ENCODE measurements at places on chromosomes 3 and 15.

GRCh38 chr3:125137358-125138033 lies 75.1 kb downstream of the SLC12A8 start:
- DNase-seq: no peak
- H3K36me3 ChIP-seq: no peaks in the 10 kb centered on the region
- no peak overlapping the region for H3K4me3 ChIP-seq
- H3K27me3 ChIP-seq: no peaks in the 10 kb centered on the region
- peaks cover 58% of the 10 kb centered on the region for H3K4me1 ChIP-seq

DNA sequence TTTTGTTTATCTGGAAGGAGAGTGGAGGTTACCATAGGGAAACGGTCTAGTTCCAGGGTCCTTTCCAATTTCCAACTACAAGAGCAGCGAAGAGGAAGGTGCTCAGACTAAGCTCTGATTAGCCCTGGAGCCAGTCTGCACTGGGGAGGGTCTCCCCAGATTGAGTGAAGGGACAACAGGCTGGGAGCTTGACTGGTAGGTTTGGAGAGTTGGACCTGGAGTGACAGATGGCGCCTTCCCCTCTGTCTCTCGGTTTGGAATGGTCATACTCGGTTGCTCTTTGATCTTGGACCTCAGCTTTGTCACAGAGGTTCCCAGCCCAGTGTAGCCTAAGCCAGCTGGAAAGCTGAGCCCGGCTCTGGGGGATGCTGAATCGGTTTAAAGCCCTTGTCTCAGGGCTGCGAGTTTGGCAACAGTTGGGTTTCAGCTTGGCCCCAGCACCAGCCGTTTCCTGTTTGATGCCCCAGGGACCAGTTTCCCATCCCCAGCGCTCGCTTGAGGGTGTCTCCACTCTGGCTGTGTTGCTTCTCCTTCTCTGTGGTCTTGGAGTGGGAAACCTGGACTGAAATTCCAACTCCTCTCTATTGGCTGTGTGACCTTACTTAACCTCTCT lies 53.1 kb upstream of the ULK4 start:
- H3K36me3 ChIP-seq: no peaks in the 10 kb centered on the region
- H3K27ac ChIP-seq: peak overlapping the region; percentile 58
- H3K4me1 ChIP-seq: peaks cover 42% of the 10 kb centered on the region
- peak overlapping the region; percentile 94 for H3K4me3 ChIP-seq

GRCh38 chr15:42457445-42458442 lies 33.2 kb downstream of the ZNF106 start:
- H3K27me3 ChIP-seq: no peaks in the 10 kb centered on the region
- H3K4me1 ChIP-seq: peaks cover 25% of the 10 kb centered on the region
- DNase-seq: peak; percentile 40

GRCh38 chr3:152269831-152270734 lies 1.4 kb downstream of the MBNL1 start:
- H3K27ac ChIP-seq: peak overlapping the region; percentile 97
- no peaks in the 10 kb centered on the region for H3K36me3 ChIP-seq
- no peak for DNase-seq
- peak overlapping the region; percentile 85 for H3K4me3 ChIP-seq
- H3K4me1 ChIP-seq: peaks cover 36% of the 10 kb centered on the region

- no peaks in the 10 kb centered on the region for H3K36me3 ChIP-seq
- H3K4me3 ChIP-seq: no peak overlapping the region
- no peak for DNase-seq
These were observed 41.6 kb downstream of the MB21D2 start for GRCh38 chr3:192875971-192876565.

GRCh38 chr15:82533801-82534200 lies 6.5 kb downstream of the RPS17 start:
- peaks cover 10% of the 10 kb centered on the region for H3K4me1 ChIP-seq
- H3K27me3 ChIP-seq: no peaks in the 10 kb centered on the region
- H3K4me3 ChIP-seq: no peak overlapping the region
- no peak for DNase-seq
- H3K27ac ChIP-seq: no peak overlapping the region

DNA sequence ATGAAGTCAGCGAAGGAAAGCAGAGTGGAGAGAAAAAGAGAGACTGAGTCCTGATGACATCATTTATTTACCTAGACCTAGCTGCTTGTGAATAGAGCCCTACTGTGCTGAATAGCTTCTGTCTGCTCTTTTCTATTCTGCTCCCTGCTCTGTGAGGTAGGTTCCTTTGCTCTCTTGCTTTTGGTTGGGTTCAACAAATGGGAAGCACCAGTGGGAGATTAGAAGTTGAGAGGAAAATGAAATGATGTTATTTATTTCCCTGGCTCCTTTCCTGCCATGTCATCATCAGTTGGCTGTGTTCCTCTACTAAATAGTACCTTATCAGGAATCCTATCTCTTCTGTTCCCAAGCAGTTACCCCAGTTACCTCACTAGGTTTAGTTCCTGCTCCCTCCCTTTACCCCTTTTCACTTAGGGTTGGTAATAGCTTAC lies 23.5 kb downstream of the DTWD1 start:
- peaks cover 20% of the 10 kb centered on the region for H3K4me1 ChIP-seq
- no peaks in the 10 kb centered on the region for H3K36me3 ChIP-seq
- H3K27ac ChIP-seq: peak overlapping the region; percentile 68
- DNase-seq: no peak
- no peaks in the 10 kb centered on the region for H3K27me3 ChIP-seq
- no peak overlapping the region for H3K4me3 ChIP-seq

- no peak overlapping the region for H3K4me3 ChIP-seq
- no peak for DNase-seq
- H3K27ac ChIP-seq: no peak overlapping the region
- H3K4me1 ChIP-seq: no peaks in the 10 kb centered on the region
- H3K36me3 ChIP-seq: no peaks in the 10 kb centered on the region
These were observed 66.4 kb upstream of the SNRPA1 start for GRCh38 chr15:101361418-101361817.

DNA sequence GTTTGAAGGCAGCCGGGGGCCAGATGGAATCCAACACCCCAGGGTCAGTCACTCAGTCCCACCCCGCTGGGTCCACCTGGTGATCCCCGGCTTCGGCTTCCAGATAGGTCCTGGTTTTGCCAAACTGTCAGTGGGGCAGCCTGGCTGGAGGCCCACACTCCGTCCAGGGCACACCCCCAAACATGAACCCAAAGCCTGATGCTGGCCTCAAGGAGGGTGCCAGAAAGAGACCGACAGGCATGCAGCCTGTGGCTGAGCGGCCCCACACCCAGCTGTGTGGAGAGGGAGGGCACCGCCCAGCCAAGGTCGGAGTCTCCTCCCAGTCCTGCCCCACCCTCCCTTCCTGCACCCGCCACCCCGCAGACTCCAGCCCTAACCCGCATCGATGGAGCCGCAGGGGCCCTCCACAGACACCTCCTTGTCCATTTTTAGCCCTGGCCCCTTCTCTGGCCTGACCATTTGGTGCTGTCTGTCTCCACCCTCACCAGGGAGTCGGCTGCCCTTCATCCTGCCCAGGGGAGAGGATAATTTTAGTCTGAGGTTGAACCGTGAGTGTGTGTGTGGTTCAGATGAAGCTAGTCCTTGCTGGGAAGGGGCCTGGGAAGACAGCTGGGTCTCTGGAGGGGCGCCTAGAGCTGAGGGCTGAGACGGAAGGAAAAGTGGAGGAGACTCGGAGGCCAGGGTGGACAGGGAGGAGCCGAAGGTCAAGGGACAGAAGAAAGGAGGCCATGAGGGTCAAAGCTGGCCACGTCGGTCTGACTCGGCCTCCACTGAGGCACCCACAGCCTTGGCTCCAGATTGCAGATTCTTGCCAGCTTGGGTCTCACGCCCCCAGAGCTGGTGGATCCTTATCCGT lies 23.1 kb downstream of the TNK2 start:
- no peak overlapping the region for H3K4me3 ChIP-seq
- DNase-seq: no peak
- peaks cover 22% of the 10 kb centered on the region for H3K4me1 ChIP-seq

- no peaks in the 10 kb centered on the region for H3K27me3 ChIP-seq
- DNase-seq: no peak
- H3K4me1 ChIP-seq: no peaks in the 10 kb centered on the region
- H3K4me3 ChIP-seq: no peak overlapping the region
- H3K27ac ChIP-seq: no peak overlapping the region
- no peaks in the 10 kb centered on the region for H3K36me3 ChIP-seq
These were observed 225.4 kb downstream of the SATB1 start for GRCh38 chr3:18199757-18200156.

- no peaks in the 10 kb centered on the region for H3K36me3 ChIP-seq
- DNase-seq: no peak
- H3K4me3 ChIP-seq: peak overlapping the region; percentile 67
- no peaks in the 10 kb centered on the region for H3K27me3 ChIP-seq
These were observed 64.8 kb downstream of the BOC start for GRCh38 chr3:113275929-113276750.

Measured in thoracic aorta (tissue), 2 donors.